ENCODE measurements at places on chromosomes 13 and 19.

GRCh38 chr13:33520468-33520839 lies 234.9 kb upstream of the STARD13 start:
- no peak for DNase-seq

DNA sequence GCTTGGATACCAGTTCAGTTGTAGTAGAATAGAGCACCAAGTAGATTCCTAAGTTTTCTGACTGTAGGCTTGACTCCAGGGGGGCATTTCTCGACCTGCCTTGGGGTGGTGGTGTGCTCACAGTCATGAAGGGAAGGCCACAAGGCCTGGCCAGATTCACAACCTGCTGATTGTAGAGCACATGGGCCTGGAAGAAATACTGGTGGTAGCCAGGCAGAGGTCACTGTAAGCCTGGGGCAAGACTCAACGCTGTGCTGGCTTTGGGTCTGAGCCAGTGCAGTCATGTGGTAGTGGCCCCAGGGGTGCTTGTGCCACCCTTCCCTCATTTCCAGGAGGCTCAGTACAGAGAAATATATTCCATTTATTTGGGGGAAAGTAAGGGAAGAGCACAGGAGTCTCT lies 832.3 kb upstream of the SLC10A2 start:
- DNase-seq = no peak

- DNase-seq = no peak
Measured at GRCh38 chr13:108957369-108958012, 328.1 kb downstream of the MYO16 start.

- DNase-seq = no peak
Measured at GRCh38 chr13:35763782-35764123, 287.3 kb upstream of the MAB21L1 start.

GRCh38 chr13:41386211-41386610 lies 71.1 kb upstream of the RGCC start:
- DNase-seq = no peak
